ENCODE measurements at places on chromosomes 1 and 21. TPM values are rescaled to one million over a fixed set of nuclear protein-coding genes. Genes with fewer than 3 reads are reported as not detected.

OR10J1 gene
- not detected for total RNA-seq

ZBTB37 gene
- total RNA-seq: 33.4 TPM

TAL1 gene
- 1.2 TPM for total RNA-seq

GRCh38 chr1:10128101-10128765 is 82.1 kb upstream of the KIF1B start:
- DNase-seq: no peak

DNA sequence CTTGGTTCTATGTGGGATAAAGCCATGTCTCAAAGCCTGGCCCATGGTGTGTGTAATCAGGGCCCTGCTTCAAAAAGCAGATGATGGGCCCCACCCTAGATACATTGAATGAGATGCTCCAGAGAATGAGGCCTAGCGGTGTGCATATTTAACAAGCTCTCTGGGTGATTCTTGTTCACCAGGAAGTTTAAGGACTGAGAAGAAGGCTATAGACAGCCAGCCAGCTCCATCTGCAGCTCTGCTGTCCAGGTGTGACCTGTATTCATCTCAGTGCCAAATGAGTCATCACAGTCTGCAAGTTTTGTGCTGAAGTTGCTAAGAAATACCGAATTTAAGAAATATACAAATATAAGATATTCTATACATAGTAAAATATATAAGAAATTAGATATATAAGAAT is 182.0 kb upstream of the RUNX1 start:
- DNase-seq: no peak
